ENCODE measurements at places on chromosomes 5 and 9.

DNA sequence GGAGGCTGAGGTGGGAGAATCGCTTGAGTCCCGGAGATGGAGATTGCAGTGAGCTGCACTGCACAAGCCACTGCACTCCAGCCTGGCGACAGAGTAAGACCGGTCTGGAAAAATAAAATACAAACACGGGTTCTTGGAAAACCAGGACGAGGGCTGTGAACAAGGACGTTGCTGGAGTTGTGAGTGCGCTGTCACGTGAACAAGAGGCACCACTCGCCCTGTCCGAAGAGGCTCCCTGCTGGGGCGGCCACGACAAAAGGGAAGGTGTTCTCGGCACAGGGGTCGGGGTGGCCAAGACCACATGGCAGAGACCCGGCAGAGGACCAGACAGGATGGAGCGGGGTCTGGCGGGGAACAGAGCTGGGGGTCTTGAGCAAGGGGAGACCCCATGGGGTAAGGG lies 30.6 kb upstream of the UBAC1 start:
- DNase-seq = no peak

DNA sequence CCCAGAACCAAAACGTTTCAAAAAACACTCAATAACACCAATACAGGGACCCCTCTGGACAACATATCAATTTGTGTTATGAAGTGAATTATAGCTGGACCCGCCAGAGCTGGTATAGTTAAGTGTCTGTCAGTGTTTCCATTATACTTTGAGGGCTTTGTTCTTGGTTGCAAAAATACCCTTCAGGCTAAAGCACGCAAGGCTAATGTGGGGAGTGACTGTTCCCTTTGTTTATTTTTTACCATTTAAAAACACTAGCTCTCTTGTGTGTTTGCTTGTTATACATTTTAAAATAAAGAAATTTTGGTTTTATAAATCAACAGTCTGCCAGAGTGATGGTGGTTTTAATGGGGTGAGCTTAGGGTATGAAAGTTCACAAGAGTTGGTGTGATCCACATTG lies 859.5 kb downstream of the PTPRD start:
- no peak for DNase-seq

GRCh38 chr9:109341561-109341960 lies 20.7 kb upstream of the EPB41L4B start:
- DNase-seq = no peak

DNA sequence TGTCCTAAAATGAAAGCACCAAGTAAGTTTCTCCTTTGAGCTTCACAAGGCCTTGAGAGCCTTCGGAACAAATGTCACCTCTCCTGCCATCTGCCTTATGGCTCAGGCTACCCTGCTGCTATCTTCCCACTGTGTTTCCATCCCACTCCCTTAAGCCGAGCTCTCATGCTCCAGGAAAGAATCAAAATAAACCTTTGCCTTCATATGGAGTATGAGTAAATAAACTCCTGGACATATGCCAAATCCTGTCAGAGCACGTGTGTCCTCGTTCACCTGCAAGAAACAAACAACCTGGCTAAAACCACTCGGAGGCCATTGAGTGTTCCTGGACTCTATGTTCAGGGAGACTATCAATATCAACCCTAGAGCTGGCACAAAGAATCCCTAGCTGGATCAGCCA lies 122.3 kb upstream of the CCDC112 start:
- DNase-seq = no peak

DNA sequence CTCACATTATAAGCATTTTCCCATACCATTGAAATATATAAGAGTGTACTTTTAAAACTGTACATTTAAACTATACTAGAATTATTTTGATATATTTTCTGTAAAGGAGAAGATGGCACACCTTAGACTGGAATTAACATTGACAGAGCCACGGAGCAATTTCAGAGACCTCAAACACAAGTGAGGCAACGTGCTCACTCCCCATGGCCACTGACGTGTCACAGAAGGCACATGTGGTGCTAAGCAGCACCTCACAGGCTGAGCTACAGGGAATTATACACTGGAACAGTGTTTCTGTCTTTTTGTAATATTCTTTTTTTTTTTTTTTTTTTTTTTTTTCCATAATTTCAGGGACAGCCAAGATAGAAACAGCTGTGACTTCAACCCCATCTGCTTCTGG lies 66.5 kb downstream of the NUP214 start:
- DNase-seq = no peak

- DNase-seq = no peak
Observed at GRCh38 chr9:71790296-71790695, 22.0 kb upstream of the CEMIP2 start.

GRCh38 chr9:35935755-35936509 lies 22.0 kb downstream of the OR2S2 start:
- no peak for DNase-seq

DNA sequence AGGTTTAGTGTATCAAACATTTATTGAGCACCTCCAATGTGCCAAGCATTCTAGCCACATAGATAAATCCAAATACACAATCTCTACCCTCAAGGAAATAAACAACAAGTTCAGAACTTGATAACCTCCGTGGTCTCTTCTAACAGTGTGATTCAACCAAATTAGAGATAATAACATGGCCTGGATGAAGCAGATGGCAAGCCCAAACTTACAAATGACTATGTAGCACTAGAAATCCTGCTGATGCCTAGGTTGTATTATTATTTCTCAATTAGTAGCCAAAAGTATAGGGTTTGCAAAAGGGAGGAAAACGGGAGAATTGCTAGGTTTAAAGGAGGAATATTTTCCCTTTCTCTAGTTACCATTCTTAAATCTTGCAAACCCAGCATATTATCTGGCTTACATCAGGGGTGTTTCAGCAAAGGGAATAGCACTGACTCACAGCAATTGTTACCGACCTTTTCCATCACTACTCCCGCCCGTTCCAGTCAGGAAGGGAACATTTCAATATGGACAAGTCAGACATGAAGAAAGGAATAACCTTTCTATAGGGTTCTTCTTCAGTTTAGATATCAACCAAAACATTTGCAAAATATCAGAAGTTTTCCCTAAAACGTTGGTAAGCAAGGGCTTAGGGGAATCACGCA lies 2.3 kb downstream of the DPYSL3 start:
- no peak for DNase-seq

- no peak for DNase-seq
Observed at GRCh38 chr5:107616213-107616612, 54.5 kb downstream of the EFNA5 start.

DNA sequence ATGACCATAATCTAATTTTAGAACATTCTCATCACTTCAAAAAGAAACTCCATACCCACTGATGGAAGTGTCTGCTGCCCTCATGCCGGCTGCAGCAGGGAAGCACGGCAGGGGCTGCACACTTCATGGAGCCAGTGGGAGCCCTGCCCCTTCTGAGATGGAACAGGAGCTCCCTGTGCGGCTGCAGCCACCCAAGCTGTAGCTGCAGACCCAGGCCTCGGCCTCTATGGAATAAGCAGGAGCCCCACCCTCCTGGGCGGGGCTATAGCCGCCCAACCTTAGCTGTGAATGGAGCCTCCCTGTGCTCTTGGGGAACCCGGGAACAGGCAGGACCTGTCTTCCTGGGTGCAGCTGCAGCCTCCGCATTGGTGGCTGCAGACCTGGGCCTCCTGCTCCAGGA lies 128.5 kb downstream of the NUDT12 start:
- DNase-seq = no peak

DNA sequence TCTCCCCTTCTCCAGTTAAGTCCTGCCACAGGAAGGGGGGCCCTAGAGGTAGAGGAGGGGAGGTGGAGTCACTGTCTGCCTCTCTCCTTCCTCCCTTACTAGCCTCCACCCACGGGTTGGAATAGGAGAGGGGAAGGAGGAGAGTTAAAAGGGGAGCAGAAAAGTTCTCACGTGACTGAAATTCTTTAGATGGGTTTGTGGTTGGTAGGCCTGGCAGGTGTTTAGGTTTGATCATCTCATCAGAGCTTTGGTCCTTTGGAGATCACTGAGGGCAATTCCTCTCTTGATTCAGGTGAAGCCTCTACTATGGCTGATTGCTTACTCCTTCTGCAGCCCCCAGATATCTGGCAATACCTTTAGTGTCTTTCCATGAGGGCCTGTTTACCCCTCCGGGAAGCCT lies 24.9 kb upstream of the C5orf63 start:
- no peak for DNase-seq

GRCh38 chr5:179795863-179796833 lies 2.4 kb downstream of the LTC4S start:
- peak; percentile 91 for DNase-seq

DNA sequence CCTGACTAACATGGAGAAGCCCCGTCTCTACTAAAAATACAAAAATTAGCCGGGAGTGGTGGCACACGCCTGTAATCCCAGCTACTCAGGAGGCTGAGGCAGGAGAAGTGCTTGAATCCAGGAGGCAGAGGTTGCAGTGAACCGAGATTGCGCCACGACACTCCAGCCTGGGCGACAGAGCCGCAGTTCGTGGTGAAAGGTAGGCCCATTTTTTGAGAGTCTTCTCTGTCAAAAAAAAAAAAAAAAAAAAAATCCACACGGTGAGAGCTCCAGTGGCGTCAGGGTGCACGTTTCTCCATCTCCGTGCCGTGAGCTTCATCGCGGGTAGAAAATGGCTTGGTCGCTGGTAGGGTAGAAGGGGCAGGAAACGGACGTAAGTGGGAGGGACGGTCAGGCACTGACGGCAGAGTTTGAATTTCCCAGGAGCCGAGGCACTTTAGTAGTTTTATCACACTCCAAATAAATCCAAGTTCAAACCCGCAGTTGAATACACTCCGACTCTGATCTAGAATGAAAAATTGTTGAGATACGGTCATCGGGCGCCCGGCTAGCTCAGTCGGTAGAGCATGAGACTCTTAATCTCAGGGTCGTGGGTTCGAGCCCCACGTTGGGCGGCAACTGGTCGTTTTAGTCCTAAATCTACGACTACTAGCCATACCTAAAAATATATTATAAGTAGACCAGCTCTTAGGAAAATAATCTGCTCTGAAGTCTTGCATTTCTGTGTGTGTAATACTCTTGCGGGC lies 2.4 kb upstream of the TRIM7 start:
- peak; percentile 53 for DNase-seq

GRCh38 chr9:83933790-83934189 lies 12.6 kb upstream of the KIF27 start:
- no peak for DNase-seq

- DNase-seq = no peak
Observed at GRCh38 chr9:129759319-129759718, 6.5 kb upstream of the PTGES start.

GRCh38 chr5:88085462-88085861 lies 183.2 kb downstream of the TMEM161B start:
- no peak for DNase-seq

DNA sequence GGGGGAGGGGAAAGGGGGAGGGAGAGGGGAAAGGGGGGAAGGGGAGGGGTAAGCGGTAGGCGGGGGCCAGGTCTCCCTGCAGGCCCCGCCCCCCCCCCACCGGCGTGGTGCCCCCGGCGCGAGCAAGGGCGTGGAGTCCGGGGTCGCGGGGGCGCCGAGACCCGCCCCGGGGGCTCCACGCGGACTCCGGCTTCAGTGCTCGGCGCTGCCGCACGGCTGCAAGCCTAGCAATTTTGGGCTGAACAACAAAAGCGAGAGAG lies 10.8 kb downstream of the C9orf50 start:
- DNase-seq = no peak

- no peak for DNase-seq
Observed at GRCh38 chr5:132389051-132389331, 19.5 kb downstream of the SLC22A5 start.

DNA sequence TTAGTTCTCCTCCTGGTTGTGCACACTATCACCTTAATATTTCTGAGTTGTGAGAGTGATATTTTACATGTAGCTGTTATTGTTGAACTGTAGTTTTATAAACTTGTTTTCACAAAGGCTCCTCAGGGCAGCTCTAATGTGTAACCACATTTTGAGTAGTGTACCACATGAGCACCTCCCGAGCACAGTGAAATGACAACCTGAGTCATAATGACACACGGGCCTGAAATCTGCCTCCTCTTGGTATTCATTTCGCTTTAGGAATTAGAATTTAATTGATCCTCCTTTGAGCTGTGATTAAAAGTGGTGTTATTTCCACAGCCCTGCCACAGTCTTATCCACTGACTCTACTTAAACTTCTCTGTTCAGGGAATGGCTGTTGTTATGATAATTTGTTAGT lies 7.9 kb downstream of the MTRR start:
- no peak for DNase-seq

DNA sequence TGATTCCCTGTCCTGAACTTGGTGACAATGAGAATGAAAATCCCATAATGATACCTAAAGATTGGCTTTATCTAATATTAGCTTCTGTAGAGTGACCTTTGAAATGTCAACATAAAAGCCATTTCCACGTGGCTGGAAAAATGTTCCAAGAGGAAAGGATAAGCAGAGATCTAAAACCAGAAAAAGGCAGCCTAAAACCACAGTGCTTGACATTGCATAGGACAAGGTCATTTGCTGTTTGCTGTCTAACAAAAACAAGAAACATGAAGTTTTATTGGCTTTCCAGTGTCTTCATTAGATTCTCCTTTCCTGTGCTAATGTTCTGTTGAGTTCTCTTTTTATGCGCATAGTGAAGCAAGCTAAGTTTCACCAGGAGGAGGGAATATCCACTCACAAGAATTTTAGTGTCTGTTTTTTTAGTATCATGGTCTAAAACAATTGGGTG lies 44.6 kb downstream of the CPEB4 start:
- DNase-seq = no peak

GRCh38 chr9:91935805-91936514 lies 14.1 kb downstream of the ROR2 start:
- no peak for DNase-seq

GRCh38 chr5:161697001-161697400 lies 11.5 kb downstream of the GABRA6 start:
- DNase-seq = no peak

DNA sequence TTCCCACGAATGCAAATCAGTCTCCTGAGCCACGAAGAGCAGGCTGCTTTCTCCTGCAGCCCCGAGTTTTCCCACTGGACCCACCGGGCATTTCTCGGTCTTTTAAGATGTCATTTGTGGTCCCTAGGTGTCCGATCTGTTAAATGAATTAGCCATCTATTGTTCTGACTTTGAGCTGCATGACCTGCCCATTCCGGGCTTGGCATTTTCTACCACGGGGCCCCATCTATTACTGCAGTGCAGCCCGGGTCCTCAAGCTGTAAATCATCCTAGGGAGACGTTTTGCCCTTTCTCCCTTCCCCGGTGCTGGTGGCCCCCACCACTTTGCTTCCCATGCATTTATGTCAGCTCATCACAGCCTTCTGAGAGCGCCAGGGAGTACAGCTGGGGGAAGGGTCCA lies 405.4 kb downstream of the IRX1 start:
- no peak for DNase-seq

GRCh38 chr5:108212775-108213346 lies 169.0 kb downstream of the FBXL17 start:
- DNase-seq = no peak

Data from D341Med (cell line).